CD4-positive, alpha-beta T cell treated with Interleukin-12 subunit alpha and Interleukin-12 subunit beta, for 1 hour (primary cell): ENCODE measurements at places on chromosomes 13 and 19.

GRCh38 chr19:47765523-47766358 is 12.8 kb upstream of the SELENOW start:
- DNase-seq = peak; percentile 49

DNA sequence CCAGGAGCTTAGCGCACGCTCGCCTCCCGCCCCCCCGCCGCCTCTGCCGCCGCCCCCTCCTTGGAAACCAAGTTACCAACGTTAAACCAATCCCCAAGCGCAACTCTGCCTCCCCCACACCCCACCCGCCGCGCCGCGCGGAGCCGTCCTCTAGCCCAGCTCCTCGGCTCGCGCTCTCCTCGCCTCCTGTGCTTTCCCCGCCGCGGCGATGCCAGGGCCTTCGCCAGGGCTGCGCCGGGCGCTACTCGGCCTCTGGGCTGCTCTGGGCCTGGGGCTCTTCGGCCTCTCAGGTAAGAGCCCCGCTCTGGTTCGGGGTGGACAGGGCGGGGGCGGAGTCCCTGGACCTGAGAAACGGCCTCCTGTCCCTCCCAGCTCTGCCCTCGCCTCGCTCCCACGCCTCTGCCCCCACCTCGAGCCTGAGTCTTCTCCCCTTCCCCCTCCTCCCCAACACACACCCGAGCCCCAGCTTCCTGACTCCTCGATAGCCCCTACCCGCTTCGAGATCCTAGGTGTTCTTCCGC is at the start of gene ICAM5:
TSS of gene ICAM5 (plus strand) at position 117 of the 521 bp plus-strand sequence. CDS start at position 209, 92 bp downstream.
- peak; percentile 44 for DNase-seq

DNA sequence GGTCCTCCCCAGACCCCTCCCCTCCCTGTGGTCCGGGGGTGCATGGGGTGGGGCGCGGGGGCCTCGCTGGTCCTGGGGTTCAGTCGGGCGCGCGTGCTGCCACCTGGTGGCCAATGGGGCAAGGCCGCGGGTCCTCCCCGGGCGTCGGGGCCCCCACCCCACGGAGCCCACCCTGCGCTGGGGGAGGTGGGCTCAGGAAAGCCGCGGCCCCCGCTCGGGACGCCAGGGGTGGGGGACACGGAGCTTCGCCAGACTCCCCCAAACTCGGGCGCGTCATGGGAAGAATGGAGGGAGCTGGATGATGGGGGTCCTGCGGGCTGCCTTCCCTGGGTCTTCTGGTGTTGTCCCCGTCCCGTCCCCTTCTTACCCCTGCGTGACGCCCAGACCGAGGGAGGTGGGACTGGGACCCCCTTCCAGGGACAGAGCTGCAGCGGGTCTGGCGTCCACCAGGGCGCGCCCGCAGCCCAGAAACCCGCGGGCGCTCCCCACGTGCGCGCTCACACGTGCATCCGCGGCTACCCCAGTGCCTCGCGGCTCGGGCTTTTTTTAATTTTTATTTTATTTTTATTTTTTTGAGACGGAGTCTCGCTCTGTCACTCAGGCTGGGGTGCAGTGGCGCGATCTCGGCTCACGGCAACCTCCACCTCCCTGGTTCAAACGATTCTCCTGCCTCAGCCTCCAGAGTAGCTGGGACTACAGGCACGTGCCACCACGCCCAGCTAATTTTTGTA is 19.8 kb upstream of the TCF3 start:
- DNase-seq = peak; percentile 57

DNA sequence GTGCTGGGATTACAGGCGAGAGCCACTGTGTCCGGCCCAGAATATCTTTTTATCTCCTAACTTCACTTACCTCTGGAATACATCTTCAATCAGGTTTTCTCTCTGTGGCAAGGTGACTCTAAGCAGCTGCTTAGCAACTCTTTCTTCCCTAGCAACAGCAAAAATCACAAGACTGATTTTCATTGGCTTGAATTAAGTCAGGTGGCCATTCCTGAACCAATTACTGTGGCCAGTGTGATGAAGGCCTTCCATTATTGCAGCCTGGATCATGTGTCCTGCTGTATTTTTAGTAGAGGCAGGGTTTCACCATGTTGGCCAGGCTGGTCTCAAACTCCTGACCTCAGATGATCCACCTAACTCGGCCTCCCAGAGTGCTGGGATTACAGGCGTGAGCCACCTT is 9.0 kb upstream of the LTBP4 start:
- peak; percentile 42 for DNase-seq

DNA sequence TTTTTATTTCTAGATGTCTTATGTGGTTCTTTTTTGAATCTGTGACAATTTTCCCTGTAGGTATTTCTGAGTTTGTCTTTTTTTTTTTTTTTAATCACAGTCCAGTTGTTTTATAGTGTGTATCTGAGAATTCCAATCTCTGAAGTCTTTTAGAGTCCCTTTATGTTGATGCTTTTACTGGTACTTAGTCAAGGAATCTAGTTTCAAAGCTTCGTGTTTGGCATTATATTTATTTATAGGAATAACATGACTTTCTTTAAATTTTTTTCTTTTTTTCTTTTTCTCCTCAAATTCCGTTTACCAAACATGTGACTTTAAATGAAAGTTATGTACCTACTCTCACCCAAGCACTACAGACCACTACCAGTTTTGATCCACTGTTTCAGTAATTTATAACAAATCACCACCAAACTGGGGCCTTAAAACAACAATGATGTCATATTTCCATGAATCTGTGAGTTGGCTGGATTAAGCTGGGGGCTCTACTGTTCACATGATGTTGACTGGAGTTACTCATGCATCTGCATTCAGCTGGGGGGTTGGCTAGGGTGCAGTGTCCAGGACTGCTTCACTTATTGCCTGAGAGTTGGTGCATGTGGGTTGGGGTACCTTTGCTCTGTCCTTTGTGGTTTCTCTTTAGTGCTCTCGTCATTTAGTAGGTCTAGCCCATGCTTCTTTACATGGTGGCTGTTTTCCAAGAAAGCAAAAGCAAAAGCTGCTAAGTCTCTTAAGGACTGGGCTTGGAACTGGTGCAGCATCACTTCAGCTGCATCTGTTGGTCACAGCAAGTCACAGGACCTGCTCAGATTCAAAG is 22.3 kb downstream of the KCTD4 start:
- DNase-seq = no peak

DNA sequence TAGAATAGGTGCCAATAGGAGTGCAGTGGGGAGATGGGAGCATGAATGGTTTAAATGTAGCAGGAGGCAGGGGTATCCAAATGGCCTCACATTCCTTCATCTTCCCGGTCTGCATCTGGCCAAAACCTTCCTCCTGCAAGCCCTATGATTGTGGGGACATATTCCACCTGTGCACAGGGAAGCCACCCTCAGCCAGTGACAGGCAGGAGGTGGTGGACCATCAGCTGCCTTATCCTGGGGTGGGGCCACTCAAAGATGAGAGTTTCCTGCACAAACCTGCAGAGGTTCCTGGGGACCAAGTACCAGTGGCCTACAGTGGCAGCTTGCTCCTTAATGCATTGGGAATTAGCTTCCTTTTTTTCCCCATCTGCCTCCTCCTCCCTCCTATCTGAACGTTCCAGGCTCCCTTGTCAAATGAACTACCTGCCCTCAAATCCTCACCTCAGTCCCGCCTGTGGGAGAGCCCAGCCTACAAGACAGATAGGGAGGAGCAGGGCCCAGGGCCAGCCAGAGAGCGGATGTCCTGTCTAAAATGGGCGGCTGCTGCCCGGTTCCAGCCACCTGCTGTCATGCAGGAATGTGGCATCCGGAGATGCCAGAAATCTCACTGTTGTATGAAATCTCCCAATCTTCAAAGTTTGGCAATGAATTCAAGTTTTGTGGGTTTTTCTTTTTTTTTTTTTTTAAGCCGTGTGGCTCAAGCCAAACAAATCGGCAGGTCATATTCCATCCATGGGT is 85.0 kb downstream of the TSHZ3 start:
- DNase-seq = no peak

- DNase-seq = no peak
Observed at GRCh38 chr13:111914241-111915103, 152.5 kb upstream of the SOX1 start.

- DNase-seq = no peak
Observed at GRCh38 chr13:48930918-48931317, 44.8 kb upstream of the FNDC3A start.

DNA sequence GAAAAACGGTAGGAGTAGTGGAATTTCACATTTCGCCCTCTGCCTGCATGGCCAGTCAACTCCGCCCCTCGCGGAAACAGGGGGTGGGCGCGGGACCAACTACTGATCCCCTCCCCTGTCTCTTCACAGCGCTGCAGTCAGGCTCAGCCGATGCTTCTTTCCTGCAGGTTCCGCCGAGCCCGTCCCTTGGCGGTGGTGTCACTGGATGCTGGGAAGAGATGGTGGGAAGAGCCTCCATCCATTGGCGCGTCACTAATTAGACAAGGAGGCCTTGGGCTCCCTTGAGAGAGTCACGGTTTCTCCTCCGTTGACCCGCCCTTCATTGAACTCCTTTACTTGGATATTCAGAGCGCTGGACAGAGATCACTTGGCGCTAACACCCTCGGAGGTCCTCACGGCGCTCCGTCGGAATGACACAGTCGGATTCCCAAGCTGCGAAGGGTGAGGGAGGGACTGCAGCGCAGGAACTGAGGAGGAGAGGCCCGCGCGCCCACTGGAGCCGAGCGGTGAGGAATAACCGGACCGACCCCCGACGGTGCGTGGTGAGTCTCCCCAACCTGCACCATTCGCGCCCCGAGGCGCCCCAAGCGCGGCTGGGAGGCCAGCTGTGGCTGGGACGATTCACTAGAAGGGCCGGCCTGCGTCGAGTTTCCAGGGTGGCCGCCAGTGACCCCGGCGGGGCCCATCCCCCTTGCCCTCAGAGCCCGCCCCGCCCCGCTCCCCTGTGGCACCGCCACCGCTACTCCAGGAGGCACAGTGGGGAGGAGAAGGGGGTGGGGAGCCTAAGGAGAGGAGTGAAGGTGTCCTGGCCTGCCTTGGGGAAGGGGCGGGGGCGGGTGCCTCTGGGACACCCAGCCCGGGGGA is 11.2 kb upstream of the CEACAM21 start:
- DNase-seq = no peak

DNA sequence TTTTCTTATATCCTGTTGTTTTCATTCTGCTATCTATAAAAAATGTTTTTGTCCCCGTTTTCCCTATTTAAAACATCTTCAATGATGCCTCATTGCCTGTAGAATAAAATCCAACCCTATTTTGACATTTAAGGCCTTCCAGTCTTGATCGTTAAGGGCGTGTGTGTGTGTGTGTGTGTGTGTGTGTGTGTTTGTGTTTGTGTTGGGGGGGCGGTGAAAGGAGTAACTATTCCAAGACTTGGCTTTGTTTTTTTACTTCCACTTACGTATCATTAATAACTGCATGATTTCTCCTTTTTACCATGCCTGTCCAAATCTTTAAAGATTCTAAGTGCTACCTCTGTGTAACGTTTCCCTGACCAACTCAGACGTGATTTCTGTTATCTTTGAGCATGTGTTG is 784 bp downstream of the PIBF1 start:
- peak; percentile 28 for DNase-seq

- no peak for DNase-seq
Observed at GRCh38 chr13:113849546-113849945, 14.3 kb downstream of the GAS6 start.

GRCh38 chr13:32581177-32581786 is 5.0 kb upstream of the PDS5B start:
- DNase-seq = peak; percentile 35

- DNase-seq = no peak
Observed at GRCh38 chr13:34671137-34671536, 270.9 kb upstream of the NBEA start.

- DNase-seq = no peak
Observed at GRCh38 chr13:33519561-33520467, 234.3 kb upstream of the STARD13 start.

- no peak for DNase-seq
Observed at GRCh38 chr13:101640788-101641400, 188.4 kb downstream of the ITGBL1 start.

- DNase-seq = no peak
Observed at GRCh38 chr13:100565286-100565685, 23.3 kb downstream of the GGACT start.

DNA sequence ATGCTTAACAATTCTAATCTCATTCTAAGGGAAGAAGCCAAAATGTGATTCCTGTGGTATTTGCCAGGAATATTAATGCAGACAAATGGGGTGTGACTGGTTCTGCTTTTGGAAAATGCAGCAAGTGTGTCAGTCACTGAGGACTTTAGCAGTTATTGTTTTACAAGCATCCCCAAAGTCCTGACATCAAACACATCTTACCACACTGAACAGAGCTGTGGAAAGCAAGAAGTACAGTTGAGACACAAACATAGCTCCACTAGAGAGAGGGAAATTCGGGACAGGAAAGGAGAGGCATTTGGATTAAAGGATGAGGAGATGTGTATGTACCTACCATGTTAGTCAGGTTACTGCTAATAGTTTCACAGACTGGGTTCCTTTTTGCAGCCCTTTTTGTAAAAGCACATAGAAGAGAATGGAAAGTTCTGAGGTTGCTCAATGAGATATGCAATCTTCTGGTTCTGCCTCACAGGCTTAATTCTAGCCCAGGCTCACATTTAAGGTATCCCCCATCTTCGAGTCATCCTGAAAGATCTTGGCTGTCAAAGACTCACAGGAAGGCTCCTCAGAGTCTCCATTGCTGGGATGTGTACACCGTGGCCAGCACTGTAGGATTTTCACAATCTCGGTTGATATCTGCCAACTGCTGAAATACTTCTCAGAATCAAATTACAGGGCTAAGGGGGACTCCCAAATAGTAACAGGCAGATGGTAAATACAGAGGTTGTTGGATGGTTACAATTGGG is 316.6 kb downstream of the DNAJC15 start:
- no peak for DNase-seq

DNA sequence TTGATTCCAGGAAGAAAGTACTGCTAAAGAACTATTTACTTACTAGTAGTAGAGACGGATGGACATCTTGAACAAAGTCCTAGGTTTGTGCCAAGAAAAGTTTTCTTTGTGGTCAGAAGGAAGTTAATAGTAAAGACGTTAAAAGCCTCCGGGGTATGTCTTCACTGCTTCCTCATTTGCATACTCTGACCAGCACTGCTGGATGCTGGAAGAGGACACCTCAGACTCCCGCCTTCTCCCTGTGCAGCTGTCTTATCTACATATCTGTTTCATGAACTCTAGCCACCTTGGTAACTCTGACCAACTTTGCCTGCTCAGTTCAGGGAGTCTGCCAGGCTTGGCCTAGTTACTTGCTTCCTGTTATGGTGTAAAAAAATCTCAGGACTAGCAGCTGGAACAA is 1109.1 kb upstream of the MIR17HG start:
- DNase-seq = no peak

GRCh38 chr19:18469069-18469846 is 31.3 kb upstream of the ISYNA1 start:
- DNase-seq = peak; percentile 63

DNA sequence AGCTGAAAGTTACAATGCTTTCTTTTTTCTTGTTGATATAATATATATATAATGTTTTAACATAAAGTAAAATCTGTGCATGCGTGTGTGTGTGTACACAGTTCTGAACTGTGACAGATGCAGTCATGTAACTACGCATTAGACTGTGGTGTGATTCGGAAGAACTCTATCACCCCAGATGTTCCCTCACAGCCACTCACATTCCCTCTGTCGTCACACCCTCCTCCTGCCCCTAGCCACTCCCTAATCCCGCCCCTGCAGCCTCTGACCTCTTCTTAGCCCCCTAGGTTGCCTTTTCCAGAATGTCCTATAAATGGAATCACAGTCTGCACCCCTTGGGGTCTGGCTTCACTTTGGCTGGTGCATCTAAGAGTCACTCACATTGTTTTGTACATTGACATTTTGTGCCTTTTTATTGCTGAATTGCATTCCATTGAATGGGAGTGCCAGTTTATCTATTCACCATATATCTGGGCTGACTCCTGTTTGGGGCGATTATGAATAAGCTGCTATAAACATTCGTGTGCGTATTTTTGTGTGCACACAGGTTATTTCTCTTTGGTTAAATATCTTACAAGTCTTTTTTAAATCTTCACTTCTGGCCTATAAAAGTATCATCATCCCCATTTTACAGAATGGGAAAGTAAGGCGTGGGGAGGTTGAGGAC is 20.4 kb downstream of the DHRS12 start:
- DNase-seq = no peak
